Stimulated activated CD4-positive, alpha-beta T cell treated with anti-CD3 and anti-CD28 coated beads, Interleukin-1b, Interleukin-23, amount 100 ng/mL, for 4 hours (primary cell): ENCODE measurements at places on chromosomes 12 and 14.

- DNase-seq = no peak
Observed at GRCh38 chr12:106978035-106978800, 8.7 kb downstream of the MTERF2 start.

GRCh38 chr14:53190938-53191337 lies 37.8 kb upstream of the DDHD1 start:
- peak; percentile 54 for DNase-seq

- DNase-seq = no peak
Observed at GRCh38 chr14:98924046-98924445, 348.0 kb downstream of the BCL11B start.

DNA sequence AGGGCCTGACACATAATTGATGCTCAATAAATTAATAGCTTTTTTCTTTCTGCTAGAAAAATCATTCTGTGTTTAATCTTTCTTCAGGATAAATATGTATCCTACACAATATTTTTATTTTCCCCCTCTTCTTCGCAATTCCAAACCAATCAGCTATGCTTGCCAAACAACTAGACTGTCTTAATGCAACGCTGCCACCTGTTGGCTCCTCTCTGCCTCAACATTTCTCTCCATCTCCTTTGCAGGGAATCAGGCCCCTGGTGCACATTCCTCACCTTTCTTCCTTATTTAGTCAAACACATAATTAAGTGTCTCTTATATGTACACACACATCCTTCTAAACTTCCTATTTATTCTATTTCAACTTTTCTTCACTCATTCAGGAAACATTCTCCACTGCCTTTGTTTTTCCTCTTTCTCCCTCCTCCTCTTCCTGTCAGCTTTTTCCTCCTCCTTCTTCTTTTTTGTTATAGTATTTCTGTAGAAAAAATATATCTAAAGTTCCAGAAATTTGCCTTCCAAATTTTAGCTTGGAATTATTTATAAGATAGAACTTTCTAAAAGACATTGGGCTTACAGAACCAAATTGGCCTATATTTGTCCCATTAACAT lies 406.0 kb downstream of the PRKD1 start:
- no peak for DNase-seq

GRCh38 chr14:80055667-80056496 lies 155.4 kb downstream of the DIO2 start:
- DNase-seq = no peak

DNA sequence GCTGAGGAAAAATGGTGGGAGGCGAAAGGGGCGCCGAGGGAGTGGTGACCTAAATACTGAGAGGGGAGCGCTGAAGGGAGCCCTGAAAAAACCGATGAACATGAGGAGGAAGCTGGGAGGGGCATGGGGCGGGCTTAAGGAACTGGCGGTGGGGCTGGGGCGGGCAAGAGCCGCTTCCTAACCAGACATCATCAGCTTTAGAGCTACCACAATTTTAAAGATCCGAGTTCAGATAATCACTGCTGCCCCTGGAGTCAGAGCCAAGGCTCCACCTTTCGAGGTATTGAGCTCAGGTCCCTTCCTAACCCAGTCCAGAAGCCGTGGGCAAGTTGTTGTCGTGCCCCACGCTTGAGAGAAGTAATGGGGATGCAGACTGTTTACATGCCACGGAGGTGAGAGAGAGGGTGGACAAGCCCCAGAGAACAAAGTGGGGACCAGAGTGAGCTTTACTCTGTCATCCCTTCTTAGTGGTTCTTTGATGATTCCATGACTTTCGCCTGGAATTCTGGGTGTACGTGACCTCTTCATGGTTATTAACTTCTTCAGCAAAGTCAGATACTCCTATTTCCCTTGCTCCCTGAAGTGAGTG lies 393 bp downstream of the ORMDL2 start:
- DNase-seq = no peak

- no peak for DNase-seq
Observed at GRCh38 chr12:87217491-87217890, 811.7 kb downstream of the C12orf50 start.

GRCh38 chr14:44204061-44204835 lies 302.8 kb downstream of the FSCB start:
- no peak for DNase-seq

- no peak for DNase-seq
Observed at GRCh38 chr14:40096968-40097367, 664.7 kb upstream of the FBXO33 start.

DNA sequence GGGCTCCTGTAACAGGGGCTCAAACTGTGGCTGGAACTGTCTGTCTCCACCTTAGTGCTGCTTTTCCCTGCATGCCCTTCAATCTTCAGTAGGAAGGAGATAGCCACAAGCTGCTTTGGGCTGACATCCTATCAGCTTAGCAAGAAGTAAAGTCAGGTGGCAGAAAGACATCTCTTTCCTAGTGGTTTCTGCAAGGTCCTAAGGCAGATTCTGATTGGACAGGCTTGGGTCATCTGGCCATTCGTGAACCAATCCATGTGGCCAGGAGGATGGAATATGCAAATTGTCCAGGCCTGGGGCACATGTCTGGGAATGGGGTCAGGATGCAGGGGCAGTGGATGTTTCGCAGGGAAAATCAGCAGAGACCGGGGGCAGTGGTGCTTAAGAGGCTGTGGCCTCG lies 5.2 kb downstream of the RITA1 start:
- DNase-seq = no peak

DNA sequence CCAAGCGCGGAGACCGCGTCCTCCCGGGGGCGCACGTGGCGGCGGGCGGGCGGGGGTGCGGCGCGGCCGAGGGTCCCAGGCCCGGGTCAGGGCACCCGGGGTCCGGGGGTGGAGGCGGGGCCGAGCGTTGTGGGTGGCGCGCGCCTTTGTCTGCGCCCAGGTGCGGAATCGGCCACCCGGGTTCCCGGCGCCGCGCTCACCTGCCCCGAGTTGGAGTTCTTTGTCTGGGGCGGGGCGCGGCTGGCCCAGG lies 50.1 kb downstream of the LRCOL1 start:
- peak; percentile 11 for DNase-seq

DNA sequence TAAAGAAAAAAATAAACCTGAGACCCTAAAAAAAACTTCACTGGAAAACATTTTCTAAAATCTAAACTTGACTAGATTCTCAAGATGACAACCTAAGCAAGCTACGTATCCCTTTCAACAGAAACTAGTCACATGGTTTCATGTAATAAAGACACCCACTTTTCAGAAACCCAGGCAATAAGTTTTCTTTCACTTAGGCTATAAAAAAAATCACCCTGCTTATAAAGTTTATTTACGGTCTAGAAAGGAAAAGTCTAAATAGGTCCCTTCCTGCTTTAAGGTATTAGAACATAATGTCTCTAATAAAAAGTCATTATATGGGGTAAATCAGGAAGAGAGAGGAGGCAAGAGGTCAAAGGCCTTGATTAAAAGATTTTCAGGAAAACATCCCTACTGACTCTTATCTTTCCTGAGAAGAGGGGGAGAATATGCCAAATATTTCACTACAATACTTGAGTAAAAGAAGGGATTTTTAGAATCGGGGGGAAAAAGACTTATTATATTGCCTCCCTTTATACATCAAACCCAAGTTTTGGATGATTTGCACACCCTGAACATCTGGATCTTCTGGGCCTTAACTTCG lies 9.5 kb downstream of the CLIP1 start:
- DNase-seq = no peak
